ENCODE measurements at places on chromosomes 5 and 9.
A peak's percentile ranks its signal among the peaks of the same experiment; 100 is the strongest.

- no peak for DNase-seq
Observed at GRCh38 chr5:142807372-142807911, 37.3 kb downstream of the ARHGAP26 start.

GRCh38 chr5:111697881-111698757, 58.9 kb downstream of the NREP start:
- no peak for DNase-seq

DNA sequence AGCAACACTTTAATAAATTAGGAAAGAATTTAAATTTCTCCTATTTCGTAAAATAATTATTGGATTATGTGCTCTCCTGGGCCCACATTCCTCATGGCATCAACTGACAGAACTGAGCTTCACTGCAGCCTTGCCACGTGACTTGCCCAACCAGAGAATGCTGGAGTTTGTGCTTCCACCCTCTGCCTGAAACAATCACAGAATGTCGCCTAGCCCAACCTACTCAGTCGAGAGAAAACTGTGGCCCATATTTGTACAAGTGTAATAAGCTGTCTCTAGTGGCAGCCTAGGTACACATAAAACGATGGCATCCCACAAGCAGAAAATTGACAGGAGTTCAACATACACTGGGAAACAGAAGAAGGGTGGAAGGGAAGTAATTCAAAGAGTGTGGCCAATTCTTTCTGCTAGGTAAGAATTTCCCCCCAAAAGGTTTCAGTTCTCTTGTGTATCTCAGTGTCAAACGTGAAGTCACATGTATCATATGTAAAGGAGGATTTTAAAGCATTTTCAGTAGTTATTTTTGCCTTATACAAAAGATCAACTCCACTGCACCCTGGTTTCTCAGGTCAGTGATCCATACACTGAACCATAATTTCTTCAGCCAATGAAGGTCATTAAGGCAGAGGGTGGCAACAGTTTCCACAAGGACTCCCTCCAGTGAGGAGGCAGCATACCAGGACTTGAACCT, 41.7 kb downstream of the ZNF608 start:
- DNase-seq: no peak

DNA sequence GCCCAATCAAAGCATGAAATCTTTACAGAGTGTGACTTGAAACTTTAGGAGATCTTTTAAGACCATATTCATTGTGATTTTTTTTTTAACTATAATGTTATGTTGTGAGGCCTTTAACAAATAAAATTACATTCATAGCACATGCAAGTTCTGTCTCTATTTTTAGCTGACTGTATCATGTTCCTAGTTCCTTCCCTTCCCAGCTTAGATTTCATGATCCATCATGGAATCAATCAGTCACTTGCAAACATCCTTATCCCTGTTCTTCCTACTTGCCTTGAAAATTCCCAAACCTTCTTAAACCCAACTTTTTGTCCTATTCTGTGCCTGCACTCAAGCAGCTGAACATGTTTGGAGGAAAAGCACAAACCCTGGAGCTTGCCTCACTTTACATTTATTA, 141.8 kb downstream of the DMXL1 start:
- no peak for DNase-seq

GRCh38 chr5:127840198-127840524, 137.0 kb downstream of the CCDC192 start:
- no peak for DNase-seq

DNA sequence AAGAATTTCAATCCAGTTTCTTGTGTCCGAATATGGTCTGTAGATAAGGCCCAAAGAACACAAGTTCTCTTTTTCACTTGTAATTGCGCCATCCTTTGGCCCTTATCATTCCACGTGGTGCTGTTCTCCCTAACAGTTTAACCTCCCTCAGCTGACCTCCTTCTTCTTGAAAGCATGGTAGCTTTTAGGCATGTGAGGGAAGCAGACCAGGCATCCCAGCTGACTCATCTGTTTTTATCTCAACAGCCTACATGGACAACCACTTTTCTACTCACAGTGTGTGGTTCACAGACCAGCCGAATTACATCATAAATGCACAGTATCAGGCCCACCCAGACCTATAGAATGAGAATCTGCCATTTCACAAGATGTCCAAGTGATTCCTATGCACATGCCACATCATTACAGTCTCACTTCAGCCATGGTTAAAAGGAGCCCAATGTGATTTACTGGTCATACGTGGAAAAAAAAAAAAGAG, 26.9 kb upstream of the PLIN2 start:
- DNase-seq: no peak

DNA sequence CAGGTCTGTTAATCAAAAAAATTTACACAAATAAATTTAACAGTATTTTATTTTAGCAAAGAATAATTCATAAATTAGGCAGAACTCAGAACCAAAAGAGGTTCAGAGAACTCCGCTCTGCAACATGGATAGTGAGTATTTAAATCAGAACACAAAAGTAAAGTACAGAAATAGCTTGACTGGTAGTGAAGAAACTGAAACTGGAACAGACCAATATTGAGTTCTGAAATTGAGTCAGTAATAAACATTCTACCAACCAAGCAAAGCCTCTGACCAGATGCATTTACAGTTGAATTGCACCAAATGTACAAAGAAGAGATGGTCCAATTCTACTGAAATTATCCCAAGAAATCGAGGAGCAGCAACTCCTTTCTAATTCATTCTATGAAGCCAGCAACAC, 1542.8 kb downstream of the EFNA5 start:
- DNase-seq: no peak

DNA sequence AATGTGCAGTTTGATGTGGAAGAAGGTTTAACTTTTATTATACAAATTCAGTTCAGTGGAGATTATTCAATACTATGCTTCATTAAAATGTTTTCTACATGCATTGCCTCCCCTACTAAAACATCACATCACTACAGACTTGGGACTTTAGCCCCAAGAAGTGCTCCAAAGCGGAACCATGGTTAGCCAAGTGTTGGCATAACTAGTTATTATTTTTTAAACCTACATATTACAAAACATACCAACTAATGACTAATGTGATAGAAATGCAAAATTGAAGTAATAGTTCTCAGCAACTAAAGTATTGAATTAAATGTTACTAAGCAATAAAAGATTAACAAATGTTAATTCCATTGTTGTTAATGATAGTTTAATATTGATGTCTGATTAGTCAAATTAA, 74.5 kb downstream of the XRCC4 start:
- peak; percentile 7 for DNase-seq

GRCh38 chr5:139103762-139104161, 94.4 kb downstream of the SIL1 start:
- DNase-seq: no peak

GRCh38 chr5:145236983-145237382, 598.2 kb downstream of the PRELID2 start:
- no peak for DNase-seq

GRCh38 chr5:80250801-80251200, 5.0 kb downstream of the SERINC5 start:
- no peak for DNase-seq

DNA sequence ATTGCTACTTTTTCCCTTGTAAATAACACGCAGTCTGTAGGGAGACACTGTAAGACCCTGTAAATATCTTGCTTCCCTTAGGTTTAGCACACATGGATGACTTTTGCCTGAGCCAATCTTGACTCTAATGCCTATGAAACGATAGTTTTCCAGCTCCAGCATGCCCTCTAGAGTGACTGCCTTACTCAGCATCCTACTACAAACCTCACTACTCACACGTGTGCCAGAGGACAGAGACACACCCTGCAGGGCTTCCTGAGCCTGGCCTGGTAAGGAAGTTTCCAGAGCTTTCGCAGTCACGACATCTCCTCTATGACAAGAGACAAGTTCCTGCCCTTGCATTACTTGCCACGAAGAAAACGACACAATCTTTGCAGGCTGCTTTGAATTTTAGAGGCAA, 138.1 kb downstream of the ATPSCKMT start:
- DNase-seq: peak; percentile 41

DNA sequence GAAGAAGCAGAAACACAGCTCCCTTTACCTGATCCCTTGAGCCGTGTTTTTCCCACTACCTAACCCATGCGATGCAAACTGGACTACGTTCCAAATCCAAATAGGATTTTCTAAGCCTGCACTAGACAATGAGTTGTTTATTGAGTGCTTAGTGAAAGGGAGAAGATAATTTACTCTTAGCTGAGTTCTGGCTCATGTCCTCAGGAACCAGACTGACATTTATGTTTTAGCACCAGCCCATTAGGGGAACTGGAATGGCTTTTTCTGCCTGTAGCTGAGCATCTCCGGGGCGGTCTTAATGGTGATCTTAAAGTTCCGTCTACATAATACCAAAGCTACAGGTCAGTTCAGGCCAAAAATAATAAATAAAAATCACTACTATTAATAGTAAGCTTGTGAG, 81.5 kb downstream of the SH3TC2 start:
- DNase-seq: no peak

GRCh38 chr9:123796094-123796493, 133.8 kb downstream of the DENND1A start:
- DNase-seq: no peak

DNA sequence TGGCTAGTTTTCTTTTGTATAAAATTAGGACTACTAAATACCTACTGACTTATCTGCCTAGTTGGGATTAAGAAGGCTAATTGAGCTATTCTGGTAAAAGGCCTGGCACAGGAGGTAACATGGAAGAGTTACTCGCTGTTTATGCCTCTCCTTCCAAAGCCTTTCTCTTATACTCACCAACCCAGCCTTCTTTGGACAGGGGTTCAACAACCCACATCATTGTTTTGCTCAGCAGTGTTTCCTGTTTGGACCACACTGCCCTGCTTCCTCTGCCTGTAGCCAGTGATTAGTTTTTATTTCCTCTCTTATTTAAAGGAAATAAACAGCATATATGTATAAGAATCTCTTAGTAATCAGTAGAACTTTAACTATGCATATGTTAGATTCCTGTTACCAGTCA, 85.1 kb upstream of the TLX3 start:
- no peak for DNase-seq

- DNase-seq: peak; percentile 42
Observed at GRCh38 chr9:94911986-94912635, 185.6 kb downstream of the AOPEP start.

GRCh38 chr5:173829826-173830225, 58.3 kb upstream of the CPEB4 start:
- DNase-seq: peak; percentile 72

DNA sequence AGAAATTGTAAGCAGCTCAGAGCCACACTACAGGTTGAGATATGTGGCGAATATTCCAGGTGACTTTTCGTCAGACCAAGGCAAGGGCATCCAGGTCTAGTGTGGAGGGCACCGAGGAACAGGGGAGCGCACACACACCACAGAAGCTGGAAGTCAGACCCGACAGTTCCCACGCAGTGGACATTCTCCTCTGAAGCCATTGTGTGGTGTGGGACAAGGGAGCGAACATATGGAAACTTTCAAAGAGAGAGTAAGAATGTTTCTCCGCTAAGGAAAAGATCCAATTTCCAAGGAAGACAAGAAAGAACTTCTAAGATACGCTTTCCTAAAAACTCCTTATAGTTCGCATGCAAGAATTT, 141.4 kb upstream of the OTULINL start:
- no peak for DNase-seq

GRCh38 chr5:134530301-134531077, 5.0 kb downstream of the JADE2 start:
- DNase-seq: no peak

GRCh38 chr5:157799578-157799977, 56.1 kb downstream of the LSM11 start:
- DNase-seq: no peak

- DNase-seq: no peak
Observed at GRCh38 chr5:140388052-140388451, 13.6 kb upstream of the ANKHD1 start.

DNA sequence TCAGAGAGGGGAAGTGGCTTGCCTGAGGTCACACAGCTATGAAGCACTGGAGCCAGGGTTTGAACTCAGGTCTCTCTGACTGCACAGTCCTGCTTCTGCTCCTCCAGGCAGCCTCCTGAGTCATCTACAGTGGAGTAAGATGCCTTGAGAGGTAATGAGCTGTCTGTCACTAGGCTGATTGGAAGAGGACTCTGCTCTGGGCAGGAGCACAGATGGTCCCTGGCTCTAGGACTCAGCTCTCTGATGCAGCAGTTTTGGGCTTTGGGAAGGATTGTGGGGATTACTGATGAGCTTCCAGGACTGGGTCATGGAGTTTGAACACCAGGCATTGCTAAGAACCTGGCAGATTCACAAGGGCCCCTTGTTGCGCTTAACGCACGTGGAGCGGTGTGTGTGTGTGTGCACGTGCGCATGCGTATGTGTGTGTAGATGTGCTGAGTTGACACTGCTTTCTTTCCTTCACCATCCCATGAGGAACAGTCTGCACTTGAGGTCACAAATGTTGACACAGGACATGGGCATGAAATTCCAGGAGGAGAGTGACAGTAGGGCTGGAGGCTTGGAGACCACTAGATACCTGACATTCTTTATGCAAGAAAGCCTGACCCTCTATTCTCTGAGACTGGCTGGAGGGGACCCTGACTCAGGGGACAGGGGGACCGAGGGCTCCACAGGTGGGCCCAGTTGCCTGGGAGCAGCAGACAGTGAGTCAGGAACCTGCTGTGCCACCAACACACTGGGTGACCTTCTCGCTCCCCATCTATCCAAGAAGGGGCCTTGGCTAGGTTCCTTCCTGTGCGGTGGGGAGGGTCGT, 170.5 kb downstream of the RGS3 start:
- DNase-seq: no peak

GRCh38 chr9:109062543-109062942, 49.2 kb upstream of the CTNNAL1 start:
- DNase-seq: no peak

DNA sequence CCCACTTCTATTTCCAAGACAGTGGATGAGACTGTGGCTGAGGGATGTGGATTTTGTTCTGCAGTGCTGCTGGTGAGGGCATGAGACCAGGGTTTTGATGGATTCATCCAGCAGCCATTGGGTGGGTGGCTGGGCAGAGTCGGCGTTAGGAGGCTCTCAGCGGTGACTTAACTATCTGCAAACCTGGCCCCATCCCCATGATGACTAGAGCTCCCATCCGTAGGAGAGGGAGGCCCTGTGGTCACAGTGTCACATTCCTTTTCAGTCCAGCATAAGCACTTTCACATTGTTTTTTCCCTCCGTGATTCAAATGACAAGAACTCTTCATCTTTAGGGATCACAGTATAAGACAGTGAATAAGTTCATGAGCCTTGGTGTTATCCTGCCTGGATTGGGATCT, 60.4 kb upstream of the SPRY4 start:
- no peak for DNase-seq

DNA sequence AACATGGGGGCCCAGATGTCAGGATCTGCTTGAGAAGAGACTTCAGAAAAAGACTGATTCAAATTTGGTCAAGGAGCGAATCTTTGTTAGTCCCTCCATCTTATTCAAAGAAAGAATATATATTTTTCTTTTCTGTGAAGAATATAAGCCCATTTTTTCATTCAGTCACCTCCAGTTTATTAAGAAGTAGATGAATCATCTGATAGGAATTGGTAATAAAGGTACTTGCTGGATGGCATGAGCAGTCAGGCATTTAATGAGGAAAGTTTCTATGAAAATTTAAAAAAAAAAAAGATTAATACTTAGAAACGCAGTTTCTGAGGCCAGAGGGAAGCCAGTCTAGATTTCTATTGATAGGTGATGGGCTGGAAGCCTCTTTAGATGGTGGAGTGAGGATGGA, 373.1 kb upstream of the SMC2 start:
- no peak for DNase-seq
